Breast epithelium (tissue), 4 donors: ENCODE measurements at places on chromosomes 4 and X. TPM values are rescaled to one million over a fixed set of nuclear protein-coding genes. Genes with fewer than 3 reads are reported as not detected.

- no peaks in the 10 kb centered on the region for H3K36me3 ChIP-seq
- no peaks in the 10 kb centered on the region for H3K4me1 ChIP-seq
- no peak for DNase-seq
- H3K4me3 ChIP-seq, result no peak overlapping the region
- H3K27ac ChIP-seq, result no peak overlapping the region
These were observed 13.2 kb upstream of the PGRMC1 start for GRCh38 chrX:119222932-119223331.

DNA sequence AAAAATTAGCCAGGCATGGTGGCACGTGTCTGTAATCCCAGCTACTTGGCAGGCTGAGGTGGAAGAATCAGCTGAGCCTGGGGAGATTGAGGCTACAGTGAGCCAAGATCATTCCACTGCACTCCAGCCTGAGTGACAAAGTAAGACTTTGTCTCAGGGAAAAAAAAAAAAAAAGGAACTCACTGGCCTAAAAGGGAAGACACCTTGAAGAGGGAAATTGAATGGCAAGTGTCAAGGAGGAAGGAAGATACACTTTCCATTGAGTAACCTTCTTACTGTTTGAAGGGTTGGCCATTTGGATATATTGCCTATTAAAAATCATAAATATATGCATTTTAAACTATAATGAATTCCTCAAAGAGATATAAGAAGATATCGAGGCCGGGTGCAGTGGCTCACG, 147.5 kb upstream of the FAM241A start:
- H3K36me3 ChIP-seq, result no peaks in the 10 kb centered on the region
- H3K27me3 ChIP-seq, result no peaks in the 10 kb centered on the region
- no peak for DNase-seq
- H3K4me1 ChIP-seq, result no peaks in the 10 kb centered on the region
- no peak overlapping the region for H3K27ac ChIP-seq

- no peaks in the 10 kb centered on the region for H3K4me1 ChIP-seq
- H3K36me3 ChIP-seq, result no peaks in the 10 kb centered on the region
- DNase-seq, result no peak
- no peak overlapping the region for H3K27ac ChIP-seq
These were observed 3.9 kb upstream of the TMPRSS11B start for GRCh38 chr4:68249434-68249833.

DNA sequence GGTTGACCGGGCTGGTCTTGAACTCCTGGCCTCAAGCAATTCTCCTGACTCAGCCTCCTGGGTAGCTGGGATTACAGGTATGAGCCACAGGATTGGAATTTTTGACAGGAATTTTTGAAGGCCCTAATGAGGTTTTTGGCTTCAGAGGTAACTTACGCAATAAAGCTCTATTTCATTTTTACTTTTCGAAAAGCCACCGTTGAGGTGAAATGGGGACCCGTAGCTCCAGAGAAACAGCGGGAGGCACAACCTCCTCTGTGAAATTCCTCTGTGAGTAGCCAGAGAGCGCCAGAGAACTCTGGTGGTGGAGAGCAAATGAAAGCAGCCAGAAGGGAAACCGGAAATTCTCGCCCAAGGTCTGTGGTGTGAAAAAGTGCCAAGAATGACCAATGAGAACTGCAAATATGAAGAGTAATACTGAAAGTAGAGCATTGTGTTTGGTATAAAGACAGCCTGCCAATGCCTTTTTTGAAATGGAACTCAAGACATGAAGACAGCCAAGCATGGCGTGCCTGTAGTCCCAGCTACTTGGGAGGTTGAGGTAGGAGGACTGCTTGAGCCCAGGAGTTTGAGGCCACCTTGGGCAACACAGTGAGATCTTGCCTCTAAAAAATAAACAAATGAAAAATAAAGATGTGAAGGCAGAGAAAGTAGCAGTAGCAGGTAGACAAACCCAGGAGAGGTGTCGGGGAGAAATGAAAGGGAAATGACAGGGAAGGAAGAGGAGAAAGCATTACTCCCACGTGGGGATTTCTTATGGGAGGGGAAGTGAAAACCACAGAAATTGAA, 33.0 kb upstream of the TMEM131L start:
- H3K27ac ChIP-seq, result no peak overlapping the region
- peak overlapping the region; percentile 21 for H3K4me3 ChIP-seq
- H3K27me3 ChIP-seq, result no peaks in the 10 kb centered on the region

- H3K4me1 ChIP-seq, result no peaks in the 10 kb centered on the region
- H3K36me3 ChIP-seq, result no peaks in the 10 kb centered on the region
- no peak overlapping the region for H3K4me3 ChIP-seq
- no peaks in the 10 kb centered on the region for H3K27me3 ChIP-seq
- DNase-seq, result no peak
These were observed 9.4 kb downstream of the GPRIN3 start for GRCh38 chr4:89298155-89298554.

GRCh38 chrX:34365471-34365870, 233.4 kb upstream of the FAM47A start:
- H3K27me3 ChIP-seq, result no peaks in the 10 kb centered on the region
- H3K36me3 ChIP-seq, result no peaks in the 10 kb centered on the region
- no peak overlapping the region for H3K4me3 ChIP-seq
- no peak for DNase-seq
- H3K4me1 ChIP-seq, result no peaks in the 10 kb centered on the region

GRCh38 chr4:147538711-147539110, 57.8 kb downstream of the EDNRA start:
- H3K36me3 ChIP-seq, result no peaks in the 10 kb centered on the region
- H3K27me3 ChIP-seq, result no peaks in the 10 kb centered on the region
- H3K27ac ChIP-seq, result no peak overlapping the region
- no peak for DNase-seq
- no peak overlapping the region for H3K4me3 ChIP-seq

PHOX2B gene
- total RNA-seq, result not detected

CD38 gene
- 47.2 TPM for total RNA-seq
